ENCODE measurements at places on chromosomes 3 and 15.

- no peak for DNase-seq
These were observed 4.0 kb upstream of the U2SURP start for GRCh38 chr3:142997330-142997729.

DNA sequence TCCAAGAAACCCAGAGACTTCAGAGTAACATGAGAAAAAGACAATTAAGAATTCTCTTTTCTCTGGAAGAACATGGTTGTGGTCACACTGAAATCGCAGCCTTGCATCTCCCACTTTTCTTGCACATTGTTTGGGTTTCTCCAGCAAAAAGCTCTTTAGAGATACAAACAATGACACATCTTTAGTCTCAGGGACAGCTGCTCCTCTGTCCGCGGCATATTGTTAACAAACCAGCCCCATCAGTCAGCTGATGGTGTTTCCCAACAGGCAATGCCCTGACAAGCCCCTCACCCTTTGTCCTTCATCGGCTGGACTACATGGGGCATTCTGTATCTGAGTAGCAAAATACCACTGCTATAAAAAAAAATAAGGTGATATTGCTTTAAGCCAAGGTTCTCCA lies 53.4 kb downstream of the UMPS start:
- DNase-seq, result no peak

DNA sequence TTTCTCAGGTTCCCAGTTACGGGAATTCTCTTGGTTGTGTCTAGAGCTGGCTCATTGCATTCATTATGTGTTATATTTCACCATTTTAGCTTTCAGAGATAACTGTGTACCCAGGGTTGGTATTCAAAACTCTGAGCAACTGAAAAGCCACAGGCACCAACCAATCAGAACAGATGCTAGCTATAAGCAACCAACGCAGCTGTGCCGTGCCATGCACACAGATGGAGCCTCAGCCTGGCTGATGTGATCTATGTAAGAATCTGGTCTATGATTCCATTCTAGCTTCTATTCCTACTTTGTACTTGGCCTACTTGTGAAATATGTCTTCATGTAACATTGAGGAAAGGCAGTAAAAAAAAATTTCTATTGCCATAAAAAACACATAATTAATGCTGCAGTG lies 95.0 kb upstream of the CCDC80 start:
- DNase-seq, result no peak

DNA sequence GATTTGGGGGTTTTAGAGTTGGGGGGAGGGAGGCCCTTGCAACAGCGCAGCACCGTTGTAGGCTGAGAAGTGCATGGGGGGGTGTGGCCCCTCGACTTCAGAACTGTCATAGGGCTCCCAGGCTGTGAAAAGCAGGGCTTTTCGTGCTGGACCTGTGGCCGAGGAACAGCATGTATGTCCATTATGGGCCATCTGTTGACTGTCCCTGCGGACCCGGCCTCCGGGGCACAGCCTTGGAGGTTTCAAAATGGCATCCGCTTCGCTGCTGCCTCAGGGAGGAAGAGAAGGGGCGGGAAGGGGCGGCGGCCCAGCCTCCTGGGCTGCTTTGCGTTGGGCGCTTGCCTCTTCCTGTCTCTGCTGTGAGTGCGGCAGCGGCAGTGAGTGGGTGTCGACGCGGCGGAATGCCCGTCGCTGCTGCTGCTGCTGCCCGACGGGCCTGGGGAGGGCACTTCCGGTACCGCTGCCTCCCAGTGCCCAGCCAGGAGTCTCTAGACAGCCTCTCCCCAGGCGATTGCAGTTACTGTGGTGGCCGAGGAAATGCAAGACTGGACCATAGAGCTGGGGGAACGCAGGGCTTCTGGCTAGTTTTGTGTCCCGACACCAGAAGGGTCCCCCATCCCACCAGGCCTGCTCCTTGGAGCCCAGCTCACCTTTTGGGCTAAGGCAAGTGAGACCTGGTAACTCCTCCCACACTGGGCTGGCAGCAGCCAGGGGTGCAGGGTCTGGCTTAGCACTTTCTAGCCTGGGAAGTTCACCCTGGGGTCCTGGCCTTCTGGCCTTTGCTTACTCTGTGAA lies 1.9 kb downstream of the GNAI2 start:
- peak; percentile 66 for DNase-seq

GRCh38 chr15:40510201-40510600 lies 39.4 kb downstream of the CHST14 start:
- no peak for DNase-seq

- no peak for DNase-seq
These were observed 1064.5 kb downstream of the ZPLD1 start for GRCh38 chr3:103499132-103499900.

GRCh38 chr15:47542312-47542989 lies 174.9 kb upstream of the SEMA6D start:
- DNase-seq, result no peak

DNA sequence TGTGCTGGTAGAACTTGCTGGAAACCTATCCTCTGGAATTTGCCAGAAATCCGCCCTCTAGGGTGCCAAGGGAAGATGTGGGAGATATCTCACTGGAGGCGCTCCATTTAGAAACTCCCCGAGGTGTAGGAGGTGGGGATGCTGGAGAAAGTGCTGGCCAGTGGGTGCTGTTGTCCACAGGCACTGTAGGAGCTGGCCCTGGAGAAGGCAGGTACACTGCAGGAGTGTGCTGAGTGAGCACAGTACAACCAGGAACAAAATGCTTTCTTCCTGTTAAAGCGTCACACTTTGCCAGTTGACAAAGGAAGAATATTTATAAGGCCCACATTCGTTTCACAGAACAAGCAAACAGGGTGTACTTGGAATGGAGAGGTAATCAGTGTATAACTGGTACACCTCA lies 119.9 kb downstream of the CACNA1D start:
- DNase-seq, result no peak

DNA sequence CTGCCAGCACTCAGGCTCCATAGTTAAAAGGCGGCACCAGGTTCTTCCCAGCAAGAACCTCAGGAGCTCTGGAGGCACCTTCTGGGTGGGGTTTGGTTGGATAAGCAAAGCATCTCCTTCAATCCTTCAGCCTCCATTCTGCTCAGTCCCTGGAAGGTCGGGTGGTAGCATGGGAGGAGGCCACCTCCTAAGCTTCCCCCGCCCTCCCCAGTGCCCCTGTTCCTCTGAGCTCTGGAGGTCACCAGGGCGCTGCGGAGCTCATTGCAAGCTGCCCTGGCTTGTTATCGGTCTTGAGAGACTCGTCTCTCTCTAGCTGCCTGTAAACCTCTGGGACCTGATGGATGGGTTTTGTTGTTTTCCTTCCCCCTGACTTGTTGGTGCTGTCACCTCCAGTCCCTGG lies 124.8 kb downstream of the RPLP1 start:
- no peak for DNase-seq

DNA sequence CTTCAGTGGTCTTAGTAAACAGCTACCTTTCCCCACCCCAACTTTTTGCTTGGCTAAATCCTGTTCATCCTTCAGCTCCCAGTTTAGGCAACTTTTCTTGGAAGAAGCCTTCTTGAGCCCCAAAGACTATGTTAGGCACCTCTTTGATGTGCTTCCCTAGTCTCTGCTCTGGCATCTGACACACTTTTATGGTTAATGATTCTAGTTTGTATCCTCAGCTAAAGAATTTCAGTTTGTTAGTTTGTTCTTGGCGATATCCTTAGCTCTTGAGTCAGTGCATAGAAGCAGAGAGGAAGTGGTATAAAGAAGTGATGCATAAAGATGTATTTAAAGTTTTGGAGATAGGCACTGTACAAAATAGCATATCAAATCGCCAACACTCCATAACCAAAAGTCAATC lies 168.4 kb downstream of the WDR72 start:
- no peak for DNase-seq

- DNase-seq, result no peak
These were observed 107.8 kb downstream of the ASB7 start for GRCh38 chr15:100710222-100710621.

- no peak for DNase-seq
These were observed 7.2 kb upstream of the DYNC1LI1 start for GRCh38 chr3:32577581-32578556.

DNA sequence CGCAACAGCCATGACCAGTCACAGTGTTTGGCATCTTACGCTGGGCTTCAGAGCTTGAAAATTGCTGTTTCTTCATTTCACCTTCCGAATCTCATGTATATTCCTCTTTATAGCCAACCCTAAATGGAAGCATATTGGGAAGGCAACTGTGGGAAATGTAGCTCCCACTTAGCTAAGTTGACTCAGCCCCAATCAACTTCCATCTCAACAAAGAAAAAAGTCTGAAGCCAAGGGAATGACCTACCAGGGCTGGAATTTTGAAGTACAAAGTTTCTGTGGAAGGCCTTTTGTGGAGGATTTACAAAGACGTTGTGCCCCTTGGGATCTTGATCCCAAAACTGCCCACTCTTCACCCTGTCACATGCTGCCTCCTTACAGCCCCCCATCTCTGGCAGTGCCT lies 85.2 kb upstream of the OXTR start:
- DNase-seq, result no peak

- no peak for DNase-seq
These were observed 982.2 kb upstream of the EPHA6 start for GRCh38 chr3:95832146-95832545.

- no peak for DNase-seq
These were observed 3.0 kb downstream of the BMF start for GRCh38 chr15:40105517-40106202.

DNA sequence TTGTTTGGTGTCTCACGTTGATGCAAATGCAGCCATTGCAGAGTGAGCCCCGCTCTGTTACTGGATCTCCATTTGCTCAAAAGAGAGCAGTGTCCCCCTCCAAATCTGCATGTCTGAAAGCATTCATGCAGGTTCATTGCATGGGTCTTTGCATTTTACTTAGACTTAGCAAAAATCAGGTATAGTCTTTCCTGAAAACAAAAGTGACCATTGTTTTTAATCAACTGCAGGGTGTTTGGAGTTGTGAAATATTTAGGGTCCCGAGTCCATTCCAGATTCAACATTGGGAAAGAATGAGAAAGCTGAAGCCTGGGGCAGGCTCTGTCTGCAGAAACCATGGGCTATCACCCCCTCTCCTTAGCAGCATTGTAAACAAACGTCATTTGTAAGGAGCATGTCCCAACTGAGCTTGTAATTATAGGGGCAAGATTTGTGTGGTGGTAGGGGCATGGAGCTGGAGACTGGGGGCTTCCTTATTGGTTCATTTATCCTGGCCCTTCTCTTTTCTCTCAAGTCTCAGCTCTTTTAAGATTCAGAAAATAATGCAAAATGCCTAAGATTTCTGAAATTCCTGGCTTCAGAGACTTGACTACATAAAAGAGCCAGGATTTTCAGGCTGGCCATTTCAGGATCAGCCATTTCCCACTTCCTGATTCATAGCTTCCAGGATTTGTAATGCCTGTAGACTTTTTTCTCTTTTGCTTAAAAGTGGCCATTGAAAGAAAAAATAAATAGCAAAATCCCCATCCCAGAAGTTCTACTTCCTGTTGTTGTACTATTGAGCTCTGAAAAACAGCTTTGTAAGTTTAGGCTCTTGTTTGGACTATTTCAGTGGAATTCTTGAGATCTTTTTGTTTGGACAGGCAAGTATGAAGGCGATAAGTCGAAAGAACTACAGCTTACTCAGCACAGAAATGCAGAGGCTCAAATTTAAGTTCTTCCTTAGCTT lies 23.0 kb downstream of the IGF1R start:
- DNase-seq, result no peak

- no peak for DNase-seq
These were observed 188.1 kb upstream of the NSMCE3 start for GRCh38 chr15:29457729-29458128.

- no peak for DNase-seq
These were observed 13.3 kb downstream of the SH2D7 start for GRCh38 chr15:78105476-78106241.

DNA sequence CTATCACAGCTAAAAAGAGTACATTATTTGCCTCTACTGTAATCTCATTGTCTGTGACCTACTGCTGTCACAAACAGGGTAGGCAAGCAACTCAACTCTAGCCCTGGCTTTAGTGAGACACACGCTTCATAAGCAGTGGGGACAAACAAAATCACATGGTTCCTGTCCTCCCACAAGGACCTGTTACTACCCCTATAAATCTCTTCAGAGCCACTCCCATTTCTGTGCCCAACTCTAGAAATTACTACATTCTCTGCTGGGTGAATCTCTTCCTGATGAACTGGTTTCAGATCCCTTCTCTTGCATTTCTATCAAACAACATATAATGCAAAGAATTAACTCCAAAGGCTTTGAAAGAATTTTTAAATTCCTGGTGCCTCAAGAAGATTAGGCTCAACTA lies 117.3 kb downstream of the DMXL2 start:
- no peak for DNase-seq

DNA sequence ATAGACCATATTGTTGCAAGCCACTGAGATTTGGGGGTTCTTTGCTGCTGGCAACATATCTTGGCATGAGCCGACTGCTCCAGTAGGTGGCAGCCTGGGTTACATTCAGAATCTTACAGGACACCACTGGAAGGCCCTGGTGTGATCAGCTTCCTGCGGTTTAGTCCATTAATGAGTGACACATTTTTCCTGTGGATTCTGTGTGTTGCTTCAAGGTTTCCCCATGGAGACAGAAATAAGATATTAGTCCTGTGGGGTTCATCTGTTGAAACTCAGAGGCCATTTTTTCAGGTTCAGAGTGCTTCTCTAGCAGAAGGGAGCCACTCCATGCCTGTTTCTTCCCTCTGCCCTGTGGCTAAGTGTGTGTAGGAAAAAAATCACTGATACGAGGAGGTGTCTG lies 116.2 kb downstream of the MFSD1 start:
- DNase-seq, result peak; percentile 3

GRCh38 chr15:67189326-67190051 lies 65.0 kb downstream of the AAGAB start:
- no peak for DNase-seq

DNA sequence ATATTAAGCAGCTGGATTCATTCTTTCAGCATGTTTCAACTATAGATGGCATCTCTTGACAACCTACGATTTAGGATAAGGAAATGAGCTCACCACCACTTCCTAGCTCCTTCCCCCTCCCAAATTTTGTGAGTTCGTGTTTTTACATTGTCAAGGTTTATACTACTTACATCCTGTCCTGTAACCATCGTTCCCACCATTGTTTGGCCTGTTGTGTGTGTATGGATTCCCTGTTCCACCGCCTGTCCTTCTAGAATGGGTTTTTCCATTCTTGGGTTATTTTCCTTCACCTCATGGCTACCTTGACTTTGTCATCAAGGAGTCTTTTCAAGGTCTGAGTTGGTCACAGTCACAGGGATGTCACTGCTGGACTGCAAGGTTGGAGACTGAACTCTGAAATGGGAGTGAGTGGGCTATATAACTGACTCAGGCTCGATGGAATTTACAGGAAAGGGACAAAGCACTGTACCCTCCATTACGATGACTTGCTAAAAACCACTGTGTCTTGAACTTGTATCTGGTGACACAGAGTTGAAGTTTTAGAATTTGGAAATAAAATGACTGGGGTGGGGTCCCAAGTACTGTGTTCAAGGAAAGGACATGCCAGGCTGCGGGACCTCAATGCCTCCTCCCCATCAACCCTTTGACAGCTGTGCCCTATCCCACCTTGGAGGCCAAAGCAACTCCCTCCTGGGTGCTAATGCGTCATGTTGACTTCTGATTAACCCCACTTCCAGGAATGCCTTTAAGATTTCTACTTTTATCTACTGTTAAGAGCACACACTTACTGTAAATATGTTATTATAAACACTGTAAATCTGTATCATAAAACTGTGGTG lies 66.8 kb upstream of the BLM start:
- DNase-seq, result no peak

- DNase-seq, result no peak
These were observed 345.6 kb upstream of the THBS1 start for GRCh38 chr15:39235084-39235795.

All from amygdala (tissue), 56 donors.